Mucosa of gallbladder (tissue), 1 donor: ENCODE measurements at places on chromosomes 5 and 9.
A peak's percentile ranks its signal among the peaks of the same experiment; 100 is the strongest.

GRCh38 chr5:82097-82496, 9.9 kb upstream of the PLEKHG4B start:
- DNase-seq: no peak

GRCh38 chr5:76794871-76795270, 24.0 kb upstream of the F2RL1 start:
- no peak for DNase-seq

DNA sequence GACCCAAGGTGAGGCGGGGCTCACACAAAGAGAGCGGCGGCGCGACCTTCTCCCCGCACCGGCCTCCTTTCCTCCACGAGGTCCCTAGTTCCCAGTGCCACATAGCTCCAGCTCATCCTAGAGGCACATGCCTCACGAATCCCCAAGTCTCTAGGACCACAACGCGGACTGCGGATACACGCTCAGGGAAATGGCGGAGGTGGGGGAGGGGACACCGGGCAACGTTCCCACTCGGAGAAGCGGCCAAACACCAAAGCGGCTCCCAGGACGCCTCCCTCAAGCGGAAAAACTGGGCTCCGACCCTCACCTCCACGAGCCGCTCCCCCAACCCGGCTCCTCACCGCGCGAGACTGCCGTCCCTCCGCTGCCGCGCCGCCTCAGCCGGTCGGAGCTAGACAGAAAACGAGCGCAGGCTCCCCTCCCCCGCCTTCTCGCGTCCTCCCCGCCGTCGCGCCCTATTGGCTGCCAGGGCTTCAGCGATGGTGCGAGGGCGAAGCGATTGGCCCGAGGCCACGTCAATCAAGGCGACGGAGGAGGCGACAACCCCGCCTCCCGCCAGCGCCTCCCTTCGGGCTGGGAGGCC, at the start of gene HNRNPK:
HNRNPK (minus strand) TSS at position 404 of the 583 bp plus-strand sequence. CDS start 1,963 bp downstream, outside the sequence.
- DNase-seq: peak; percentile 99

DNA sequence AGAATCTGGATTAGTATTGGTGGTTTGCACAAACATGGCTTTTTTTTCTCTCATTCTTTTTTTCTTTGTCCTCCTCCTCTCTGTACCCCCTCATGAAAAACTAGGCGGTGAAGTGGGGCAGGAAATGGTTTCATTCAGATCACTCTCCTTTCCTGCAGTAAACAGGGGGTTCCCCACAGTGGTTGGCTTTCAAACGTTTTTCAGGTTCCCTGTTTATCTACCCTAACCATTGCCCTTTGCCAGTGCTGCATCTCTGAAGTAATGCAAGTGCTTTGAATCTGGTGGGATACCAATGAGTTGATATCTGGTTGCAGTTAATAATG, 29.8 kb downstream of the NR4A3 start:
- no peak for DNase-seq

GRCh38 chr9:6942406-6942805, 184.6 kb downstream of the KDM4C start:
- no peak for DNase-seq

- no peak for DNase-seq
Measured at GRCh38 chr5:60415443-60415842, 284.5 kb downstream of the DEPDC1B start.

GRCh38 chr5:36946101-36946500, 69.5 kb downstream of the NIPBL start:
- no peak for DNase-seq

GRCh38 chr9:124030969-124031451, 19.4 kb downstream of the LHX2 start:
- DNase-seq: no peak

- no peak for DNase-seq
Measured at GRCh38 chr5:142235870-142236672, 88.8 kb downstream of the SPRY4 start.

GRCh38 chr9:37309136-37309535, 113.4 kb upstream of the GRHPR start:
- no peak for DNase-seq

DNA sequence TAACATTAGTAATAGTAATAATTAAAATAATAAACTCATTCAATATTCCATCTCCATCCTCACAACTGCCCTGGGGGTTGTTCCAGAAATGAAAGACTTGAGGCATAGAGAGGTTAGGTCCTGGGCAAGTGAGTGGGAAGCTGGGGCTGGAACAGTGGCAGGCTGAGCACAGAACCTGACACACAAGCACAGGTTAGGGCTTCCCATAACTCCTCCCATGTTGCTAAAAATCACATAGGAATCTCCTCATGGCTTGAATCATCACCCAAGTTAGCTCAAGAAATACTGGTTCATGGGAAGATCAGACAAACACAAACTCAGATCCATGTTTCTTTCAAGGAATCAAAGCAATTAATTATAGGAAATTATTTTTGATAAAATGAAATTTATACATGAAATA, 487.7 kb downstream of the SEMA5A start:
- no peak for DNase-seq

DNA sequence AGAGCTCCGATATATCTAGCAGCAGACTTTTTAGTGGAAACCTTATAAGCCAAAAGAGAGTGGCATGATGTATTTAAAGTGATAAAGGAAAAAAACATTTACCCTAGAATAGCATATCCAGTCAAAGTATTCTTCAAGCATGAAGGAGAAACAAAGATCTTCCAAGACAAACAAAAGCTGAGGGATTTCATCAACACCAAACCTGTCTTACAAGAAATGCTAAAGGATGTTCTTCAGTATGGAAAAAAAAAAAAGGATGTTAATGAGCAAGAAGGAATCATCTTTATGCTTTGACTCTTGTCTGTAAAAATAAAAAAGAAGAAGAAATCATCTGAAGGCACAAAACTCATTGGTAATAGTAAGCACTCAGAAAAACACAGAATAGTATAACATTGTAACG, 338.2 kb downstream of the TLE1 start:
- no peak for DNase-seq

DNA sequence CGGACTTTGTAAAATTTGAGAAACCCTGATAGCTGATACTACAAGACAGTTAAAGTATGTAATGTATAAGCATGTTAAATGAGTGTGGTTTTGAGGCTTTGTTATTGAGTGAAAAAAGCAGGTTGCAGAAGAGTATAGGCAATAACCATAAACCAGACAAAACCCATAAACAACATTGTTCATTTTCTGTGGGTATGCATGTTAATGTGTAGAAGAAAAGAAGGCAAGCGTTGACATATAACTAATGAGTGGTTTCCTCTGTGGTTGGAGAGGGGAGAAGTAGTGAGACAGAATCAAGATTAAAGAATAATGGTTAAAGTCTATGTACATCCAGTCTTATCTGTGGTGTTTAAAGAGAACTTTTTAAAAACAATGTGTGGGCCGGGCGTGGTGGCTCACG, 26.2 kb downstream of the RAD23B start:
- DNase-seq: no peak

- DNase-seq: no peak
Measured at GRCh38 chr5:58505502-58505901, 14.3 kb downstream of the GAPT start.

GRCh38 chr5:181243018-181243563, 615 bp downstream of the RACK1 start:
- no peak for DNase-seq

- DNase-seq: no peak
Measured at GRCh38 chr9:76692458-76693129, 71.6 kb upstream of the PCA3 start.

DNA sequence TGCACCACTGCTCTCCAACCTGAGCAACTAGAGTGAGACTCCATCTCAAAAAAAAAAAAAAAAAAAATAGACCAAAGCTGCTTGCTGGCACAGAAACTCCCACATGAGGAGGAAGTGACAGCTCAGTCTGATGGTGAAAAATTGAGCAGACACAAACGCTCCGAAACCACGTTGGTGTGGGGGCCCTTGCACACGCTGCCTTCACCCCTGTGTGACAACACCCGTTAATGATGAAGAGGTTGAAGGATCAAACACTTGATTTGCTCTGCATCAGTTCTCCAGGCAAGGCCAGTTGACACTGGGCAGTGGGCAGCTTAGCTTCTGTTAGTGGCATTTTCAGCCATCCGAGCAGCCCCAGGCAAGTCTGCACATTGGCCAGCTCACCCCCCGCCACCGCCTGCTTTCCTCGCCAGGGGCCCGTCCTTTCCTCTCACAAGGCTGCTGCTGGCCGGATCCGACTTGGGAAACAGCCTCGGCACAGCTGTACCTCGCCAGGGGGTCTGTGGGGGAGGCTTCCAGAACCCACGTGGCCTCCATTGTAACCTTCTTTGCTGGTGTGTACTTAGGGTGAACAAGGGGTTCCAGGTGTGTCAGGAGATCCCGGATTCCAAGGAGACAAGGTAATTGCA, 79.8 kb downstream of the COL27A1 start:
- no peak for DNase-seq
